ENCODE measurements at places on chromosomes 7 and 10.

GRCh38 chr10:75331081-75331480 is 70.5 kb downstream of the ZNF503 start:
- H3K4me1 ChIP-seq = no peaks in the 10 kb centered on the region
- no peak overlapping the region for H3K4me3 ChIP-seq
- no peaks in the 10 kb centered on the region for H3K27me3 ChIP-seq

DNA sequence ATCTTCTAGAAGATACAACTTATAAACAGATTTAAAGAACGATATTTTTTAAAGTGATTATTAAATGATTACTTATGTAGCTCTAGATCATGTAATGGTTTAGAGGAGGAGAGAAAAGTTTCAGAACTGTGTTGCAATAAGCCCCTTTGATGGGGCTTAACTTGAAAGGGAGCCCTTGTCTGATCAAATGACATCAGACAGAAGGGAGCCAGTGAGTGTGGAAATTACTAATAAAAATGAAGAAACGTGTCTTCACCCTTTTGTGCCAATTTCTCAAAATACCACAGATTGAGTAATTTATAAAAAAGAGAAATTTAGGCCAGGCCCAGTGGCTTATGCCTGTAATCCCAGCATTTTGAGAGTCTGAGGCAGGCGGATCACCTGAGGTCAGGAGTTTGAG is 318.2 kb downstream of the EXOC4 start:
- H3K27ac ChIP-seq = no peak overlapping the region
- H3K4me1 ChIP-seq = no peaks in the 10 kb centered on the region
- no peaks in the 10 kb centered on the region for H3K27me3 ChIP-seq
- DNase-seq = no peak
- H3K36me3 ChIP-seq = no peaks in the 10 kb centered on the region

- no peak for DNase-seq
- peaks cover 87% of the 10 kb centered on the region for H3K36me3 ChIP-seq
- no peaks in the 10 kb centered on the region for H3K4me1 ChIP-seq
- no peak overlapping the region for H3K27ac ChIP-seq
- H3K27me3 ChIP-seq = no peaks in the 10 kb centered on the region
Measured at GRCh38 chr10:70115948-70116682, 16.5 kb downstream of the AIFM2 start.

DNA sequence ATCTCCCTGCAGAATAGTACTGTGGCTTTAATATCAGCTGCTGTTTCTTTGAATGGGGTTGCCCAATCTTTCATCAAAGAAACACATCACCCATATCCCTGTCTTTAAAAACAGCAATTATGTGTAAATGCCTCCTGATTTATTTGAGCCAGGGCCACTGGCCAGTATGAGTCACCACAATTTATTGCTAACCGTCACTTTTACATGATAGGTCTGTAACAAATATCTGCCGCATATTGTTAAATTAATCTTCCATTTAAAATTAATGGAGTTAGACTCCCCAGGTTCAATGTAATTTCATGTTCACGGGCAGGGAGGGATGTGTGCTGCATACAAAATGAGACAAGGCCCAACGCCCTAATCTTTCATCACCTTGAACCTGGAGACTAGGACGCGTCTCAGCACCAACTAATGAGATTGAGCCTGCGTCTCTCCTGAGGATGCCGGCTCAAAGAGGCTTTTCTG is 673.4 kb downstream of the AUTS2 start:
- H3K27ac ChIP-seq = no peak overlapping the region
- no peak overlapping the region for H3K4me3 ChIP-seq
- H3K36me3 ChIP-seq = no peaks in the 10 kb centered on the region
- no peak for DNase-seq
- H3K27me3 ChIP-seq = no peaks in the 10 kb centered on the region

Data from heart left ventricle (tissue), 16 donors.